ENCODE measurements at places on chromosomes 5 and 9. TPM values are rescaled to one million over a fixed set of nuclear protein-coding genes. Genes with fewer than 3 reads are reported as not detected.

CERT1 gene
- total RNA-seq: 65.8 TPM

- no peaks in the 10 kb centered on the region for H3K27me3 ChIP-seq
- no peak for DNase-seq
- no peak overlapping the region for H3K27ac ChIP-seq
- H3K4me1 ChIP-seq: no peaks in the 10 kb centered on the region
These were observed 17.3 kb downstream of the OR13D1 start for GRCh38 chr9:104711604-104712003.

DNA sequence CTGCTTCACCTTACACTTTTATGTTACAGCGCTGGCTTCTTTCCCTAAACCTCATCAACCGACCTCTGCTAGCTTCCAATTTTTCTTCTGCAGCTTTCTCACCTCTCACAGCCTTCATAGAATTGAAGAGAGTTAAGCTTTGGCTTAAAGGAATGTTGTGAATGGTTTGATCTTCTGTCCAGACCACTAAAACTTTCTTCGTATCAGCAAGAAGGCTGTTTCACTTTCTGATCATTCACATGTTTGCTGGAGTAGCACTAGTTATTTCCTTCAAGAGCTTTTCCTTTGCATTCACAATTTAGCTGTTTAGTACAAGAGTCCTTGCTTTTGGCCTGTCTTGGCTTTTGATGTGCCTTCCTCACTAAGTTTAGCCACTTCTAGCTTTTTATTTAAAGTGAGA is 49.5 kb downstream of the NR3C1 start:
- H3K4me3 ChIP-seq: no peak overlapping the region
- peaks cover 8% of the 10 kb centered on the region for H3K4me1 ChIP-seq
- no peaks in the 10 kb centered on the region for H3K27me3 ChIP-seq
- no peaks in the 10 kb centered on the region for H3K36me3 ChIP-seq
- DNase-seq: no peak

GRCh38 chr5:112186401-112186990 is 232.6 kb downstream of the EPB41L4A start:
- no peaks in the 10 kb centered on the region for H3K4me1 ChIP-seq
- no peak overlapping the region for H3K4me3 ChIP-seq
- H3K27ac ChIP-seq: no peak overlapping the region
- no peaks in the 10 kb centered on the region for H3K27me3 ChIP-seq
- DNase-seq: no peak

DNA sequence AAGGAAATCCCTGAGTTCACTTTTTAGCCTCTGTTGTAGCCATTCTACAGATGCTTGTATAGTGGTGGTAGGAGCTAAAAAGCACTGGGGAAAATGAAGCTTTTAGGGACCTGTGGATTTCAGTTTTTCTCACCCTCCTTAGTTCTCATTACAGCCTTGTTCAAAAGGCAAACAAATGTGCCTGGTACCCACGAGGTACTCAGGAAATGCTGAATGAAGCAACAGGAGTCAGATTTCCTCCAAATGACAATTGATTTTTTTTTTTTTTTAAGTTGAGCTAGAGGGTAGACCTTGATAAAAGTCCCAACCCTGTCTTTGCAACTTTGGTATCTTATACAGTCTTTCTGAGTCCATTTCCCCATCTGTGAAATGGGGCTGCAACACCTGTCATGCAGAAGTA is 21.3 kb upstream of the TMOD1 start:
- no peak overlapping the region for H3K27ac ChIP-seq
- no peak for DNase-seq
- no peaks in the 10 kb centered on the region for H3K27me3 ChIP-seq
- H3K36me3 ChIP-seq: no peaks in the 10 kb centered on the region
- no peak overlapping the region for H3K4me3 ChIP-seq

DNA sequence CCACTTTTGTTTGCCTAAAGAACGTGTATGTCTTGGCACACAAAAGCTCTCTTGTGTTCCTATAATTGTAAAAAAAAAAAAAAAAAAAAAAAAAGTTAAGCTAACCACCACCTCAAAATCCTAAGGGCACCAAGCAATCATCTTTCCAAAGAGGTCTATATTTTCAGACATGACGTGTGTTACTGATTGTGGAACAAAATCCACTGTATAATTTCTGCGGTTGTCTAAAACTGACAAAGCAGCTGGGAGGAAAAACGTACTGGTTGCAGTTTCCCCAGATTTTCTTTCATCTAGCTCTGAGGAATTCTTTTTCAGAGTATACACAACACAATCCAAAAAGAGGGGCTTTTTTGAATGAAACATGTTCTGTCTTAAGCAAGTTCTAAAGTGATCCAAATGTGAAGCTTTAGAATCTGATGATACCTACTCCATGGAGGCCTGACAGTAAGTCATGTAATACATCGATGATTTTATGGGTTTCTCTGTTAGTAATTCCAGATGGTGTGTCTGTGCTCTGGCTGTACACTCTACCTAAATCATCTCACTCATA is 375.6 kb upstream of the NUDT12 start:
- no peaks in the 10 kb centered on the region for H3K27me3 ChIP-seq
- no peak overlapping the region for H3K4me3 ChIP-seq
- no peak overlapping the region for H3K27ac ChIP-seq
- DNase-seq: no peak

- no peaks in the 10 kb centered on the region for H3K27me3 ChIP-seq
- no peaks in the 10 kb centered on the region for H3K4me1 ChIP-seq
- no peak overlapping the region for H3K4me3 ChIP-seq
These were observed 55.4 kb upstream of the GARNL3 start for GRCh38 chr9:127209220-127209619.

DNA sequence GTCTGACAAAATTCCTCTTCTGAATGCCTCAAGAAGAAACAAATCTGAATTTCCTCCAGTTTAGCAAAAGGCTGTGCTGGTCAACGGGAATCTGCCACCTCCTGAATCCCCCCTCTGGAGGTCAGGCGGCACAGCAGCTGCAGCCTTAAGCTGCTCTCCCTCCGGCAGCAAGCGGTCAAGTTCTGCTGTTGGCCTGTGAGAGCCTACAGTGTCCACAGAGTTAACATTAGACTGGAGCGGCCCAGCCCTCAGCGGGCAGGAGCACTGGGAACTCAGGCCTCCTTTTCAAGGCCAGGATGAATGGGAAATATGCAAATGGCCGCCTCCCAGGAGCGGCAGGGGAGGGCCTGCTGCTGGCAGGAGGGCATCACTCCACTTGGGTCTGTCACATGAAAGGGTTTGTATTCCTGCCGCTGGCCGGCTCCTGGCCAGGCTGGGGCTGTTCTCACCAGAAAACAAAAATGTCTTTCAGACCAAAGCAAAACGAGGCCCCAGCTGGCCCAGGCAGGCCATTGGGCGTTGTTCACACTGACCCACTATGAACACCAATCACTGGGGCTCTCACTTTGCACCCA is 8.2 kb downstream of the ACSL6 start:
- no peaks in the 10 kb centered on the region for H3K27me3 ChIP-seq
- no peak overlapping the region for H3K27ac ChIP-seq
- no peak overlapping the region for H3K4me3 ChIP-seq

GRCh38 chr5:178330791-178331404 is 98.3 kb upstream of the PHYKPL start:
- H3K4me1 ChIP-seq: no peaks in the 10 kb centered on the region
- no peak for DNase-seq
- H3K27ac ChIP-seq: no peak overlapping the region
- H3K27me3 ChIP-seq: no peaks in the 10 kb centered on the region
- no peak overlapping the region for H3K4me3 ChIP-seq

- no peak overlapping the region for H3K27ac ChIP-seq
- no peaks in the 10 kb centered on the region for H3K4me1 ChIP-seq
- no peak overlapping the region for H3K4me3 ChIP-seq
- H3K27me3 ChIP-seq: no peaks in the 10 kb centered on the region
- H3K36me3 ChIP-seq: no peaks in the 10 kb centered on the region
- DNase-seq: no peak
These were observed 216.3 kb downstream of the ISL1 start for GRCh38 chr5:51599587-51599986.

NREP gene
- 39.7 TPM for total RNA-seq

DNA sequence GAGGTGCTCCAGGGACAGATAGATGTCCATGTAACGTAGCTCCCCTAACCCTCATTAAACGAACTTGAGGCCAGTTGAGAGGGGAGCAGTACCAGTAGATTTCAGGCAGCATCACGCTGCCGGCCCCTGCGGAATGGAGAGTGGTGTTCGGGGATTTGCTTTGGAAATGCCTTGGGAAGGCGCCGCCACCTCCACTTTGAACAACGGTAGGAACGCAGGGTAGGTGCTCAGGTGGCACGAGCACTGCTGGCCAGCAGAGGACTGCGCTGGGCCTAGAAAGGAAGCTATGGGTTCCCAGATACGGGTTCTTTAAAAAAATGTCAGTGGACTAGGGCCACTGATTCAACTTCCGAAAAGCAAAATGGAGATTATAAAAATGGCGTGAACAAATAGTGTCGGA is 271.8 kb downstream of the FANCC start:
- no peaks in the 10 kb centered on the region for H3K27me3 ChIP-seq
- peaks cover 7% of the 10 kb centered on the region for H3K4me1 ChIP-seq
- no peak overlapping the region for H3K4me3 ChIP-seq
- DNase-seq: no peak
- no peaks in the 10 kb centered on the region for H3K36me3 ChIP-seq
- H3K27ac ChIP-seq: peak overlapping the region; percentile 58

- no peaks in the 10 kb centered on the region for H3K36me3 ChIP-seq
- H3K4me3 ChIP-seq: no peak overlapping the region
- no peaks in the 10 kb centered on the region for H3K27me3 ChIP-seq
- no peak overlapping the region for H3K27ac ChIP-seq
- H3K4me1 ChIP-seq: no peaks in the 10 kb centered on the region
These were observed 42.1 kb downstream of the NADK2 start for GRCh38 chr5:36199620-36200019.

GRCh38 chr9:108543251-108543778 is 312.5 kb downstream of the ACTL7B start:
- no peaks in the 10 kb centered on the region for H3K4me1 ChIP-seq
- no peak for DNase-seq
- no peaks in the 10 kb centered on the region for H3K36me3 ChIP-seq
- no peak overlapping the region for H3K27ac ChIP-seq
- no peak overlapping the region for H3K4me3 ChIP-seq
- no peaks in the 10 kb centered on the region for H3K27me3 ChIP-seq
